ENCODE measurements at places on chromosomes 3 and 15.

DNA sequence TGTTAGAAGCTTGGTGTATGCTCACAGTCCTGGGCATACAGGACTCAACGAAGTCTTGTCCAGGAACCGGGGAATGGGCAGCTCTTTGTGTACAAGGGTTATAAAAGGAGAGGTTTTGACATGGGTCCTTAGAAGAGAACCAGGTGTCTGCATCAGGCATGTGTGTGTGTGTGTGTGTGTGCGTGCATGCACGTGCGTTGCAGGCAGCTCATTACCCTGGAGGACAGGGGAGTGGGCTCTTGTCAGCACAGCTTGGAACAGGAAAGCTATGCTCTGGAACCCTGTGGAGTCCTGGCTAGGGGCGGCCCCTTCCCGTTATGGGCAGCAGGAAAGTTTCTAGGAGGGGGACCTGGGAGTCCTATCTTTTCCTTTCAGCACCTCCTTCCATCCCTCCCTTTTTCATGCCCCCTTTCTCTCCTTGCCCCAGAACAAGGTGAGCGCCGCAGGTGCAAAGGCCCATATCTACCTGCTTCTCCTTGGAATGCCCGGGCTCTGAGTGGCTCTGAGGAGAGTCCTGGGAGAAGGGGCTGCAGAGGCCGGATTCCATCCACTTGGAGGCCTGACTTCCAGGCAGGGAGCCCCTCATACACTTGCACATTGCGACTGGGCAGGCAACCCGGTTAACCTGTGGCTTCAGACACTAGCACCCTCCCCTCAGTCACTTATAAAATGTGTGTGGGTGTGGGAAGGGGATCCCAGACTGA lies 33.9 kb upstream of the LCTL start:
- DNase-seq: no peak

- DNase-seq: no peak
These were observed 49.2 kb upstream of the NMD3 start for GRCh38 chr3:161171639-161172552.

DNA sequence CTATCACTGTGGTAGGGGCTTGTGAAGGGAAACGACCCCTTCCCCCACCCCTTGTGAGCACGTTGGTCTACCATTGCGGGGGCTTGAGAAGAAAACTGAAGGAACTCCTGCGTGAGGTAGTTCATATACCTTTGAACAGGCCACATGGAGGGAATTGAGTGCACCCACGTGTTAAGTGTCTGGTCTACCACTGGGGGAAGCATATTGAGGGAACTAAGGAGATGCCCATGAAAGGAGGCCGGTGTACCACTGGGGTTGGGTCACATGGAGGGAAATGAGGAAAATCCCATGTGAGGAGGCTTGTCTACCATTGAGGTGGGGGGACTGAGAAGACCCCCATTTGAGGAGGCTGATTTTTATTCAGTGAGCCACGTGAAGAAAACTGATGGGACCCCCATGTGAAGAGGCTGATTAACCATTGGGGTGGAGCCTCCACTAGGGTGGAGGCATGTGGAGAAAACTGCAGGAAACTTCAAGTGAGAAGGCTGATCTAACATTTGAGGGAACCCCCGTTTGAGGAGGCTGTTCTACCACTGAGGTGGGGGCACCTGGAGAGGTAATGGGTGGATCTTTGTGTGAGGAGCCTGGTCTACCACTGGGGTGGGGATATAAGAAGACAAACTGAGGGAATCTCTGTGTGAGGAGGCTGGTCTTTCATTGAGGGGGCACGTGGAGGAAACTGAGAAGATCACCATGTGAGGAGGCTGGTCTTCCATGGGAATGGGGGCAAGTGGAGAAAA lies 163.2 kb downstream of the FBLN2 start:
- DNase-seq: no peak

GRCh38 chr3:111890051-111890580 lies 31.1 kb downstream of the PHLDB2 start:
- no peak for DNase-seq

DNA sequence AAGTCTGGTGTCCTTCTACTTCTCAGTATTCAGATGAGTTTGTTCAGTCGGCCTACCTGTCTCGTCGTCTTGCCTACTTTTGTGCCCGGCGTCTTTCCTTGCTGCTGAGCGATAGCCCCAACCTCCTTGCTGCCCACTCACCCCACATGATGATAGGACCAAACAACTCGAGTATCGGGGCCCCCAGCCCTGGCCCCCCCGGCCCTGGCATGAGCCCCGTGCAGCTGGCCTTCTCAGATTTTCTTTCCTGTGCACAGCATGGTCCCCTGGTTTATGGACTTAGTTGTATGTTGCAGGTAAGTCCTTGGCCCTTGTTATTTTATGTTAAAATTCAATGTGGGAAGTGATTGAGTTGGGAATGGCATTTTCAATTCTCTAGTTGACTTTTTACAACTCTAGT lies 43.2 kb downstream of the GPR171 start:
- DNase-seq: no peak

- DNase-seq: no peak
These were observed 15.8 kb downstream of the SCG5 start for GRCh38 chr15:32657198-32657883.

- DNase-seq: no peak
These were observed 156.1 kb upstream of the FOXB1 start for GRCh38 chr15:59847968-59848367.

- DNase-seq: no peak
These were observed 86.7 kb downstream of the MCF2L2 start for GRCh38 chr3:183341545-183342288.

DNA sequence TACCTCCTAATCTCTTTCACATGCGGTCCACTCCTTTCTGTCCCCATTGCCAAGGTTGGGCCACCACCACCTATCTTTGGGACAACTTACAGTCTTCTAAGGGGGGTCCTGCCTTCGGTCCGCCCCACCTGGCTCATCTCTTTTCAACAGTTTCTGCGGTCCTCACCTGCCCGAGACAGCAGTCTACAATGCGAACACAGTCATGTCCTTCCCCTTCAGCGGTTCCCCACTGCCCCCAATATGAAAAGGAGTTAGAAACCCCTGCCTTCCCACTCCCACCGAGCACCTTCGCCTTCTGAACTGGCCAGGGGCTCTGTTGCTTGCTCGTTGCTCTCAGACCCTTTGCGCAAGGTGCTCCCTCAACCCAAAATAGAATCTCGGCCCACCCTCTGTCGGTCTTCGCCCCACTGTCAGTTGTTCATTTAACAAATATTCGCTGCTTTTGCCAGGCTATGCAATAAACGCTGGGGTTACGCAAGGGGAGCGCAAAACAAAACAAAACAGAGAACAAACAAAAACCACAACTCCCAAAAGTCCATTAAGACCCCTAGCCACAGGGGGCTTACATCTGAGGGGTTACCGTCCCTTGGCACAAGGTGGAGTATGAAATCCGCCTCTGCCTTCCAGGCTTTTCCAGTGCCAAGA lies 611 bp upstream of the FANCI start:
- no peak for DNase-seq

DNA sequence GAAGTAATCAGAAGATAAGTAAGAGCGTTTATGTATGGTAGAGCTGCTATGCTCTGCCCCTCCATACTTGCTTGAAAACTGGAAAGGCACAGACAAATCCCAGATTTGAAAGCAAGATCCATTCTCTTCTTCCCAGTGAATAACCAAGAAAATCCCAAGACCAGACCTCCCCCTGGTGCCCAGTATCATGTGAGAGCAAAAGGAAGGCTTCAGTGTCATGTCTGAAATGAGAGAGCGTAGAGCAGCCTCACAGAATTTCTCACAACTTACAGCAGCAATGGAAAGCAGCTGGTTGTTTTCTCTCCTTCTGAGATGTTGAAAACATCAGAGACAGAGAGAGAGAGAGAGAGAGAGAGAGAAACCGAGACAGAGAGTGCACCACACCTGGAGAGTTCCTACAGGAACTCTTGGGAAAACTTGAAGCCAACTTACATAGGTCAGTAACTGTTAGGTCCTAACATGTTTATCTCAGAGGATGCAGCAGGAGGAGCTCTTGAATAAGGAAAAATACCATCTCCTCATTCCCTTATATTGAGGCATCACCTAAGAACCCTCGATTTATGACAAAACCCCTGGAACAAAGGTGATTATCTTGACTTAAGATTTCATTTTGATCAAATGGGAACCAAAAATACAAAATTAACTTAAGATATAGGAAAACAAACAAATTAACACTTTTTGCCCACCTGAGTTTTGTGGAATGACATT lies 273.3 kb downstream of the NSUN3 start:
- DNase-seq: no peak

- peak; percentile 72 for DNase-seq
These were observed 32.3 kb downstream of the CBLB start for GRCh38 chr3:105836533-105836932.

- no peak for DNase-seq
These were observed 709.4 kb downstream of the ZNF385D start for GRCh38 chr3:21041621-21042020.

- DNase-seq: no peak
These were observed 14.7 kb downstream of the VGLL3 start for GRCh38 chr3:86976219-86976618.

DNA sequence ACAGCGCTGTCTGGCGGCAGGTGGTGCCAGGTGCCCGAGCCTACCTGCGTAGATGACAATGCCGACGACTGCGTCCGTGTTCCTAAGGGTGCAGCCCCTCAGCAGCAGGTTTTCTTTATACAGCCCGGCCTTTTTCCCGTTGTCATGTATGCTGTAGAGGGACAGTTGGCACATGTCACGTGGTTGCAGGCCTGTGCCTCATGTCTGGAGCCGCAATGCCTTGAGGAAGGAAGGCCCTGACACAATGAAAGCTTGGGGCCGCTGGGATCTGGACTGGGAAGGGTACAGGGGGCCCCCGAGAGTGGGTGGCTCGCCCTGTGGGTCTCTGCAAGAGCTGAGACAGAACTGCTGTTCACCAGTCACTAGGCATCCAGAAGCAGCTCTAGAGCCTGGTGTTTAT lies 136.0 kb downstream of the ATP10A start:
- DNase-seq: no peak

DNA sequence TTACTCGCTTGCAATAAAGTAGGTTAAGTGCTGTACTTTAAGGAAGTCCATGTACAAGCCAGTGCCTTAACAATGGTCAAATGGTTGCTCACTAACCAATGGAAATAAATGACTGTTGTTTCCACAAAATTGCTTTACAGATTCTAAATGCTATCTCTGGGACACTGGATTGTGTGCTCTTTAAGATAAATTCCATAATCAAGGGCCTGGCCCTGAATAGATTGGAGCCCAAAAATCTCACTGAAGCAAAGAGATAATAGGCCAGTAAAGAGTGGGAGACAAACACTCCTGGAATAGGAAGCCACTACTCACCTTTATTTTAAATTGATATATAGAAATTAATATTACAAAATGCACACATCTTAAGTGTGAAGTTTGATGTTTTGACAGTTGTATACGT lies 62.4 kb upstream of the GOLGA6B start:
- no peak for DNase-seq

DNA sequence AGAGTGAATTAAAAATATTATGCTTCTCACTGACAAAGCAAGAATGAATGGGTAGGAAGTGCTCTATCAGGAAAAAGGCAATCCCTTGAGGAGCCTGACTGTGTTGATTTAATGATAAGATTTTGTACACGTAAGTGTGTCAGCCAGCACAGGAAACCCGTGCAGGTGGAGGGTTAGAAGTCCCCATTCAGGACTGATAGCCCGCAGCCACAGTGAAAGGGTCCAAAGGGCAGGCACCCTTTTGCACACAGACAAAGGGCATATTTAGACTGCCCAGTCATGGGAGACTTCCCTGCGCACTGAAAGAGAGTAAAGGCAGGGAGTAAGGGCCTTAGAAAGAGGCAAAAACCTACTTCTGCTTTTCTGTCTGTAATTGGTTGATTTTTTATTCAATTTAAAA lies 26.4 kb upstream of the SKIL start:
- DNase-seq: no peak

DNA sequence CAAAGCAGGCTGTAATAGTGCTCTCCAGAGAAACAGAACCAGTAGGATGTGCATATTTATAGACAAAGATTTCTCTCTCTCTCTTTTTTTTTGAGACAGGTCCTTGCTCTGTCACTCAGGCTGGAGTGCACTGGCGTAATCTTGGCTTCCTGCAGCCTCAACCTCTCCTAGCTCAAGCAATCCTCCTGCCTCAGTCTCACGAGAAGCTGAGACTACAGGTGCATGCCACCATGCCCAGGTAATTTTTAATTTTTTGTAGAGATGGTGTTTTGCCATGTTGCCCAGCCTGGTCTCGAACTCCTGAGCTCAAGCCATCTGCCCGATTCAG lies 67.1 kb upstream of the CHD2 start:
- DNase-seq: no peak

DNA sequence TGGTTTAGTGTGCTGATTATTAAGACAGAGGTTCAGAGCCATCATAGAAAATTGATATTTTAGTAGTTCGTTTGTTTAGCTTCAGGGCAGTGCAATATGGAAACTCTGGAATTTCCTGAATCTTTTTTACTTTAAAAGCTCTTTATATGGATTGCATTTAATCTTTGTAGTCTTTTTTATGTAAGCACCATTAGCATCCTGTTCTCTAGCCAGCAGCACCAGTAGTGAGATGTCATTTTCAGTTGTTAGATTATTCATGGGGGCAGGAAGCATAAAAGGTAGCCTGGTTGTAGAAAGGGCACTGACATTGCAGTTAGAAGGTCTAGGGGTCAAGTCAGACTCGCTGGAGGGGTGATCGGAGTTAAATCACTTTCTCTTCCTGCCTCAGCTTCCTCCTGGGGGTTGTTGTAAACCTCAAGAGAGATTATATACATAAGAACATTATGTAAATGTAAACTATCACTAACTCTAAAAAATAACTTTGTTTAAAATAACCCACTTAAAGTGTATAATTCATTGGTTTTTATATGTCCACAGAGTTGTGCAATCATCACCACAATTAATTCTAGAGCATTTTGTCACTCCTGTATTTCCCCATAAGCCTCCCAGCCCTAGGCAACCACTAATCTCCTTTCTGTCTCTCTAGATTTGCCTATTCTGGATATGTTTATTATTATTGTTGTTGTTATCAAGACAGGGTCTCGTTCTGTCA lies 31.4 kb upstream of the ITPKA start:
- no peak for DNase-seq

- DNase-seq: no peak
These were observed 28.7 kb upstream of the SEMA6D start for GRCh38 chr15:47688573-47689086.

- no peak for DNase-seq
These were observed 88.8 kb upstream of the ALDH1A3 start for GRCh38 chr15:100790786-100791265.

DNA sequence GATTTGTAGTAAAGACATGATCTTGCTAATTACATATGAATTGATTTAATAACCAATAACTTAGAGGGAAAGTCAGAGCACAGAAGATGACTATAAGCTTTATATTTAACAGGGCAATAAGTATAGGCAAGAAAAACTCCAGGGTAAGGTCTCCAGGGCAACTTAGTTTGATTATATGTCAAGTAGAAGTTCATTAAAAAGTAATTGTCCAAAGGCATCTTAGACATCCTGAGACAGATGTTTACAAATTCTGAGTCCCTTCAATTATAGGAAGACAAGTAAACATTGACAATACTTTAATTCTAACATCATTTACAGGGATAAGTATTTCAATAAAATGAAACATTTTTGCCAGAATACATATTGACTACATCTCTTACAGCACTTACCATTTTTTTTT lies 416.0 kb downstream of the RAP2B start:
- no peak for DNase-seq

Measured in GM12864 (cell line).